Activated naive CD8-positive, alpha-beta T cell treated with anti-CD3 and anti-CD28 coated beads, Interleukin-2, amount 10 ng/mL, durations not matched to agents 7 days and 5 days (primary cell): ENCODE measurements at places on chromosomes 12 and 14.
A peak's percentile ranks its signal among the peaks of the same experiment; 100 is the strongest.

GRCh38 chr12:124326871-124327270 lies 32.0 kb downstream of the RFLNA start:
- no peaks in the 10 kb centered on the region for H3K4me1 ChIP-seq
- no peak overlapping the region for H3K27ac ChIP-seq
- DNase-seq, result no peak
- H3K4me3 ChIP-seq, result no peak overlapping the region

DNA sequence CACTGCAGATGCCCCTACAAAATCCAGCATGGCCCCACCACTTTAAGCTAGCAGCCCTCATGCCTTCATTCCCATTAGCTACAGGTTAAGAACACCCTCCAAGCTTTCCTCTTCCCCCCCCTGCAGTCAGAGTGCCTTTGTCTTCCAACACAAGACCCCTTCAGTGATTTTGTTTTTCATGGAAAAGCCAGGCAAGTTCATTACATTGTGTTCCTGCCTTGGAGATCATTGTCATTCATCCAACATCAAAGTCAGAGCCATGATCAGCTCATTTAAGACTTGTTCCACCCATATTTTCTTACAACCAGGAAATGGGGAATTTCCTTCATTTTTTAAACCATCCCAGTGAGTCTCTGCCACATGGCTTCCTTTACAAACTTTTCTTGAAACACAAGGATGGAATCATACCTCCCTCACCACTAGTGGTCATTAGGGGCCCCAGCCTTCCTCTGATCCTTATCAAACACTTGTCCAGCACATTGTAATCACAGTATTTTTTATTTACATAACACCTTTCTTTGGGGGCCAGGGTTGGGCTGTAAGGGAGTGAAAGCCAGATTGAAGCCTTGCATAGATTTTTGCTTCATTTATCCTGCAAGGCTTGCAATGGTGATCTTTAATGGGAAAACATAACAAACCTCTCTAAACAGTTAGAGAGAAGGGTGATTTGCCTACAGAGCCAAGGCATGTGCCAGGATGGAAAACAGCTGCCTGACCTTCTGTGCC lies 765.3 kb downstream of the MED13L start:
- no peaks in the 10 kb centered on the region for H3K4me1 ChIP-seq
- H3K36me3 ChIP-seq, result no peaks in the 10 kb centered on the region
- H3K27ac ChIP-seq, result no peak overlapping the region
- no peak overlapping the region for H3K4me3 ChIP-seq

GRCh38 chr14:100067971-100068959 lies 3.0 kb downstream of the EVL start:
- peak overlapping the region; percentile 96 for H3K4me3 ChIP-seq
- peaks cover 64% of the 10 kb centered on the region for H3K36me3 ChIP-seq
- H3K27me3 ChIP-seq, result no peaks in the 10 kb centered on the region
- DNase-seq, result peak; percentile 81
- peak overlapping the region; percentile 97 for H3K27ac ChIP-seq
- H3K4me1 ChIP-seq, result peaks cover 46% of the 10 kb centered on the region

GRCh38 chr12:51773145-51773869 lies 75.2 kb downstream of the FIGNL2 start:
- H3K27ac ChIP-seq, result no peak overlapping the region
- DNase-seq, result no peak
- H3K36me3 ChIP-seq, result no peaks in the 10 kb centered on the region

DNA sequence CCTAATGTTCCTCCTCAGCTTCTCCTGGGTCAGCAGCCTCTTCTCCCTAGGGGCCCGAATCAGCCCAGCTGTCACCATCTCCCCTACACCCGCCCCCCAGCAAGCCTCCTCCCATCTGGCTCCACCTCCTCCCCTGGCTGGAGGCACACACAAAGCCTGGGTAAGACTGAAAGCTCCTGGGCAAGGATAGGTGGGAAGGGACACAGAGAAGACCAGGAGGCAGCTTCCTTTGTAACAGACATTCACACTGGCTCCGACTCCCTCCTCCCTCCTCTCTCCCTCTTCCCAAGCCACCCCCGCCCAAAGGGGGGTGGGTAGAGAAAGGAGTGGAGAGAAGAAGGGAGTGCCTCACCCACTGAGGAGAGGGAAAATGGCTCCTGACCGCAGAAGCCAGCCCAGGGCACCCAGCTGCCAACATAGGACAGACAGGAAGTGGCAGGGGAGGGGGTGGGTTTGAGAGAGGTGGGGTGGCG lies 4.0 kb downstream of the CHD4 start:
- H3K4me1 ChIP-seq, result peaks cover 37% of the 10 kb centered on the region
- H3K27ac ChIP-seq, result peak overlapping the region; percentile 69
- no peak overlapping the region for H3K4me3 ChIP-seq
- no peak for DNase-seq
- peaks cover 51% of the 10 kb centered on the region for H3K36me3 ChIP-seq

GRCh38 chr12:11580125-11580751 lies 69.2 kb upstream of the ETV6 start:
- H3K27ac ChIP-seq, result no peak overlapping the region
- peaks cover 17% of the 10 kb centered on the region for H3K27me3 ChIP-seq
- no peak overlapping the region for H3K4me3 ChIP-seq
- no peaks in the 10 kb centered on the region for H3K36me3 ChIP-seq

DNA sequence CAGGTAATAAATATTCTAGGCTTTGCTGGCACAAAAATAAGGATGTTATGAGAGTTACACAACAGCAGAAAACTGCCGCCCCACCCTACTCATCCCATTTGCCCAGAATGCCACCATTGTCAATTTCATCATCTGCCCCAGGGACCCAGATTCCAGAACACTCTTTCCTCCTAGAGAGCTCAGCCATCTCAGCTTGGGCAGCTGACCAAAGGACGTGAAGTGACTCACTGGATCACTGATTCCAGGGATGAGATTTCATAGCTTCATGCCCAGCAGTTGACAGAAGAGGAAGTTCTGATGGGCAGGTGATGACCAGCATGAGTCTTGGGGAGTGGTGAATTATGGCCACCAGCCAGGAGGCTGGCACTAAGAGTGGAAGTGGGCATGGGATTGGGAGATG lies 450.3 kb downstream of the RMST start:
- no peak overlapping the region for H3K27ac ChIP-seq
- no peaks in the 10 kb centered on the region for H3K4me1 ChIP-seq
- no peak overlapping the region for H3K4me3 ChIP-seq
- H3K27me3 ChIP-seq, result no peaks in the 10 kb centered on the region
- DNase-seq, result no peak

DNA sequence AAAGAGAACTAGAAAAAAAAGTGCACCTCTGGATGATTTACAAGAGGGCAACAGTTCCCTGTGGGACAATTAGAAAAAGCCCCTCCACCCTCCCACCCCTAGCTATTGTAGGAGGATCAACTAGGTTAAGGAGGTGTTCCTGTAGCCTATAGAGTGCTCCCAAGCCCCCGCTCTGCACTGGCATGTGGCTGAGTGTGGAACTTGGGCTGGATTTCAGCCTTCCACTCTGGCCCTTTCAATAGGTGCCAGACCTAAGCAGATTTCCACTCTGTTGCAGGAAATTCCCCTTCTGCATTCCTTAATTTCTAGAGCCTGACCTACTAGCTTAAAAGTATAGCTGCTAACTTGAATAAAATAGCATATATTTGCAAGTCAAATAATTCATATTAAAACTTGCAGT lies 2.8 kb downstream of the NFATC4 start:
- H3K4me3 ChIP-seq, result no peak overlapping the region
- H3K36me3 ChIP-seq, result peaks cover 2% of the 10 kb centered on the region
- peaks cover 18% of the 10 kb centered on the region for H3K4me1 ChIP-seq
- no peak for DNase-seq
- no peak overlapping the region for H3K27ac ChIP-seq

GRCh38 chr12:128265566-128265965 lies 1.4 kb upstream of the TMEM132C start:
- H3K27me3 ChIP-seq, result peaks cover 36% of the 10 kb centered on the region
- no peak overlapping the region for H3K4me3 ChIP-seq
- no peak for DNase-seq
- no peaks in the 10 kb centered on the region for H3K4me1 ChIP-seq
- H3K36me3 ChIP-seq, result no peaks in the 10 kb centered on the region

GRCh38 chr12:51391283-51392123 lies at the start of gene GALNT6:
TSS of gene GALNT6 (minus strand) at chr12:51391406. CDS start at chr12:51379781, 11,625 bp downstream.
- DNase-seq, result peak; percentile 84
- peaks cover 68% of the 10 kb centered on the region for H3K4me1 ChIP-seq
- H3K27ac ChIP-seq, result peak within 1 kb of the TSS; percentile 93
- H3K4me3 ChIP-seq, result peak within 1 kb of the TSS; percentile 97

DNA sequence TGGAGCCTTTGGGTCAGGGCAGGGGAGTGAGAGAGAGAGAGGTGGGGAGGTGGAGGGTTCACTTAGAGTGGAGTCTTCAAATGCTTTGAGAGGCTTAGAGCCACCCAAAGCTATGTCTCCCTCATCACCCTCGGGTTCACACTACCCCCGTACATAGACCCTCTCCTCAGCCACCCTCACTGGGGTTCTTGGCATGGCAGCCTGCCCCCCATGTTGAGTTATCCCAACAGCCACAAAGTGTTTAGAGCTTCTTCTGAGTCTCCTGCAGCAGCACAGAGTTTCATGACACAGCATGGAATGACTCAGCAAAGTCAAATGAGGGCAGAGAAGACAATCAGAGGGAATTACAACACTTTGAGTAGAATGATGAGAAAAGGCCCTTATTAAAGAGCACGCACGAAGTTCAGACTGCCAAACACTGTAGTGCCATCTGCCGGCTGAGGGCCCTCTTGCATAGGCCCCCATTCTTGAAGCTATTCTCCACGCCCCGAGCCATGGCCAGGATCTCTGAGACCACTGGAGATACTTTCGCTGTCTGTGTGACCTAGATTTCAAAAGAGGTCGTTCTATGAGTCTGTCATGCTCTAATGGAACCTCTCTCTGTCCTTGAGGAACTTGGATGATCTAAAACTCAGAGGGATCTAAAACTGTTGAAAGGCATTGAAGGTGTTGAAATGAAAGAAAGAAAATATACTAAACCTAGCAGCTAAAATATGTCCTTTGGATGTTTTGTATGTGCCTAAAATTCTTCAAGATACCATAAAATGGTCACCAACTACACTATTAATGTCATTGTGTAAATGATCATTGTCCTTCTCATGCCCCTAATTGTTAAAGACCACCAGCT lies 221.9 kb downstream of the PELI2 start:
- no peak overlapping the region for H3K27ac ChIP-seq
- no peak overlapping the region for H3K4me3 ChIP-seq
- peak; percentile 55 for DNase-seq
- H3K27me3 ChIP-seq, result peaks cover 1% of the 10 kb centered on the region
- H3K4me1 ChIP-seq, result no peaks in the 10 kb centered on the region
- no peaks in the 10 kb centered on the region for H3K36me3 ChIP-seq

DNA sequence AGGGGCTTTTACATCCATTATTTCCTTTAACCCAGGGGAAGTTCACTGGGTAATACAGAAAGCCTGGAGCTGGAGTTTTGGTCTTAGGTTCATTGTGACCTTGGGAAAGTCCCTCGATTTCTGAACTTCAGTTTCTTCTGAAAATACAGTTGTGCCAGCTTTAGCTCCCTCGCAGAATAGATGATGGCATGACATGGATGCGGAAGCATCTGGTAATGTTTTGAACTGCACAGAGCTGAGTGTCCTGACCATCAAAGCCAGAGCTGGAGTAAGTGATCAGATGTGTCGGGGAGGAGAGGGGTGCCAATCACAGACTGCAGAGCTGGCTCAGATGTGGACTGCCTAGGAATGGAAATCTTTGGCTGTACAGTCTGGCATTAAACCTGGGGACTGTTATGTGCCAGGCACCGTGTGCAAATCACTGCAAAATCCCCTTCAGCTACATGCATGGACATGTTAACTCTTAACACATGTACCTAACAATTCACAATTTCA lies 180.9 kb downstream of the ETV6 start:
- DNase-seq, result no peak
- H3K27ac ChIP-seq, result no peak overlapping the region
- H3K36me3 ChIP-seq, result peaks cover 17% of the 10 kb centered on the region
- no peaks in the 10 kb centered on the region for H3K4me1 ChIP-seq
- no peaks in the 10 kb centered on the region for H3K27me3 ChIP-seq

DNA sequence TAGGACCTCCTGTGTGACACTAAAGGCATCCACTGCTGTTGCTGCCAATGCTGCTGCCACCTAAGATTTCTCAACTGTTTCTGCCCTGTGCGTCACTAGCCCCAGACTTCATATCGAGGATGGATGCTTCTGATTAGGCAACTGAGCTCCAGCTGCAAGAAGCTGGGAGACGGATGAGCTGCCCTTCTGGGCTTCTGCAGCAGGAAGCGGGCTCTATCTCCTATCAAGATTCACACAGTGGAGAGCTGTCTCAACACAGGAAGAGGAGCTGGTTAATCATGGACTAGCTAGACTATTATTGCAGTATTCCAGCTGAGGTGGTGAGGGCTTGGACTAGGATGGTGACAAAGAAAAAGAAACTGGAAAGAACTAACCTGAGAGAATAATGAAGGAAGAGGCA lies 59.2 kb upstream of the PELI2 start:
- H3K27me3 ChIP-seq, result peaks cover 14% of the 10 kb centered on the region
- H3K27ac ChIP-seq, result no peak overlapping the region
- H3K4me1 ChIP-seq, result no peaks in the 10 kb centered on the region
- DNase-seq, result no peak
- no peak overlapping the region for H3K4me3 ChIP-seq

DNA sequence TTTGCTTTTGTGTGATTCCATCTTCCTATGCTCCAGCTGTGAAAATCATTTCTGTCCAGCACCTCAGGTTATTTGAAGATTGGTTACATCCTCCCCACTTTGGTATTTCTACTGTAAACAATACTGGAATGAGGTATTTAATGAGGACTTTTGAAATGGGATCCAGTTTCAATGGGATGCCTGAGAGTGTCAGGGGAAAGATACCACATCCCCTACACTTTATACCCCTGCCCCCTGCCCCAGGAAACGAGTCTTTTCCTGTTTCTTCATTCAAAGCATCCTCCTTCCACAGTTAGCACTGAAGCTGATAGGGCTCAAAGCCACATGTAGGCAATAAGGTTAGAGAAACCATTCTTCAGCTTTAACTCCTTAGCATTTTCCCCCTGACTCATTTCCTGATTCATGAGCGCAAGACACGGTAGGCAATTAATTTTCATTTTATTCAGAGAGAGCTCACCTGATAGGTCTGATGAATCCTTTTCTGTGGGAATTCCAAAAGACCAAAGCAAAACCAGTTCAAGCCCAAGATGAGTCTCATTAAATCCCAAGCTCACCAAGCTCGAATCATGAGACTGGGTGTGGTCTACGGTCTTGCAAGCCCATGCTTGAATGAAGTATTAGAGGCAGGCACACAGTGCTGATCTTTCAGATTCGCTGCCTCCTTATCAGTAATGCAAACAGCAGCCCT lies 143.6 kb upstream of the CRY1 start:
- no peak overlapping the region for H3K4me3 ChIP-seq
- no peaks in the 10 kb centered on the region for H3K36me3 ChIP-seq
- H3K27ac ChIP-seq, result no peak overlapping the region

GRCh38 chr12:68984796-68985573 lies 52.0 kb upstream of the CPM start:
- H3K36me3 ChIP-seq, result peaks cover 4% of the 10 kb centered on the region
- H3K27me3 ChIP-seq, result peaks cover 7% of the 10 kb centered on the region
- no peak overlapping the region for H3K4me3 ChIP-seq
- no peak for DNase-seq

DNA sequence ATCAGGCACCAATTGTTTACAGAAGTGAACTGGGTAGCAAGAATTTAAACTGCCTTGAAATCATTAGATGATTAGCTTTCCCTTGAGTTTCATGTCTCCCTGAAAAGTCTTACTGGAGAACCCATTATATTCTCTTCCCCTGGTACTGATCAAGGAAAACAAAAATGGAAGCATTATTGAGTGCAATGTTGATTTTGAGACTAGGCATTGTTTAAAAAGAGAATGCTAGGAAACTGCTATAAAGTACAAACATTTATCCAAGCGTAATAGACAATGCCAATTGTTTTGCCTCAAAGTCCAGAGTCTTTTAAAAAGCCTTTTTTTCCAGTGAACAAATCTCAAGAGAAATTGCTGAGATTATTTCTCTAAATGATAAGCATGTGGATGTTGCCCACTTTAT lies 197.0 kb downstream of the CCER1 start:
- no peaks in the 10 kb centered on the region for H3K27me3 ChIP-seq
- H3K27ac ChIP-seq, result no peak overlapping the region
- no peaks in the 10 kb centered on the region for H3K4me1 ChIP-seq
- no peaks in the 10 kb centered on the region for H3K36me3 ChIP-seq
